NCI-H526 (cell line): ENCODE measurements at places on chromosomes 13 and 19.

DNA sequence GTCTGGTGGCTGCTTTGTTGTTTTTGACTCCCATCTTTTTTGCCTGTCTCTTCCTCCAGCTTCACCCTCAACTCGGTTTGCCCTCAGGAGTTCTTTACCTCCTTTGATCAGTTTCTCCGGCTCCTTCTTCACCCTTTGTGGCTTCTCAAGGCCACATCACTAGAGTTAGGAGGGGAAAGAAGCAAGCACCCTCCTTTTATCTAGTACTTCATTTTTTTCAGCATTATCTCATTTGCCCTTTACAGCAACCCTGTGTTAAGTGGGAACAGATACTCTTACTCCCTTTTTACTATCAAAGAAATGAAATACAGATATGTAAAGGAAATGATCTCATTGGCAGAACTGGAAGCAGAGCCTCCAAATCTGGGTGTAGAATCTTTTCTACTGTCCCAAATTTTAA lies 26.9 kb downstream of the RAP2A start:
- DNase-seq = no peak

DNA sequence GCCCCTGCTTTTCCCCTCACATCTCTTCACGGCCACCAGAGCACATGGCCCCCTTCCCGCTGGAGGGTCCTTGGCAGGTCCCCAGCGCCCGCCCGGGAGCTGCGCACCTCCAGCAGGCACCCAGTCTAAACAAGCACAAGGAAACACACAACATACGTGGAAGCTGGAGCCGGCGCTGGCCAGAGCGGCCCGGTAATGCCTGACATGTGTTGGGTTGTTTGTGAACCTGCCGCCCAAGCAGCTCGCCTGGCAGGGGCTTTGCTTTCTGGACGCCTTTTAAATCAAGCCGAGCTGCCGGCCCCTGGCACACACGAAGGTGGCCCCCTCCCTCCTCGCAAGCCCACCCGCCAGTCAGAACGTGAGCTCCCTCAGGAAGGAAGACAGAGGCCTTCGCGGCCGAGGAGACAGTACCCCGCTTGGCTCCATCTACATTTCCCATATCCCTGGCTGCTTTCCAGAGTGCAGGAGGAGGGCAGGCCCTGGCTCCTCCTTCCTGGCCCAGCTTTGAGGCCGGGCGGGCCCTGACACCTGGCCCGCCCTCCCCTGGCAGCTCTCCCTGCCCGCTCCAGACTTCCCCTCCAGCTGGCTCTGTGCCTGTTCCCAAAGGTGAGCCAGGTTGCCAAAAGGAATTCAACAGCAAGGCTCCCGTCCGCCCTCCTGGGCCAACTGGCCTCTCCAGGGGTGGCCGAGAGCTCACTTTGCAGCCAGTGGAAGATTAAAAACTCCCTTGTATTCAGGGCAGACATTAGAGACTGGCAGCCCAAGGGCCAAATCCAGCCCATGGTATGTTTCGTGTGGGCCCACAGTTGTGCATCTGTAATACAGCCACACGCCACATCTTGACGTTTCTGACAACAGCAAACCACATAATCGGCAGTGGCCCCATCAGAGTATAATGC lies 28.7 kb downstream of the COMP start:
- peak; percentile 39 for DNase-seq

GRCh38 chr19:7914598-7915045 lies at the start of gene TGFBR3L:
Gene TGFBR3L, plus strand, starts transcription at chr19:7914830.
- no peak for DNase-seq

GRCh38 chr13:114087430-114087829 lies 45.0 kb downstream of the RASA3 start:
- no peak for DNase-seq
